ENCODE measurements at places on chromosomes 12 and 14.

DNA sequence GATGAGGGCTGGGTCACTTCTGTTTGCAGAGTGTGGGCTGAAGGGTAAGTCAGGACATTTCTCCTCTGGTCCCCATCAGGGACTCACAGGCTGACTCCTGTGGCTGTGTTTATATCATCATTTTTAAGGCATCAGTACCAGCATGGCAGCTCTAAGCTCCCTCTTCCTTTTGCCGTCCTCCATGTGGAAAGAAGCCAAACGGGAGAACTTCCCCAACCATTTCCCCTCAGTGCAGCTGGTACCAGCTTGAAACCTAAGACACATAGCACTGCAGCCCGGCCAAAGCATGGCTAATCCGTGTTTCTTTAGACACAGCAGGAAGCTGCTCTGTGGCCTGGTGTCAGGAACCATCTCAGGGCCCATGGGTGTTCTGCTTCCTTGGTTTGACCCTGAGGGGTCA, 31.9 kb upstream of the ATP2A2 start:
- no peak for DNase-seq

DNA sequence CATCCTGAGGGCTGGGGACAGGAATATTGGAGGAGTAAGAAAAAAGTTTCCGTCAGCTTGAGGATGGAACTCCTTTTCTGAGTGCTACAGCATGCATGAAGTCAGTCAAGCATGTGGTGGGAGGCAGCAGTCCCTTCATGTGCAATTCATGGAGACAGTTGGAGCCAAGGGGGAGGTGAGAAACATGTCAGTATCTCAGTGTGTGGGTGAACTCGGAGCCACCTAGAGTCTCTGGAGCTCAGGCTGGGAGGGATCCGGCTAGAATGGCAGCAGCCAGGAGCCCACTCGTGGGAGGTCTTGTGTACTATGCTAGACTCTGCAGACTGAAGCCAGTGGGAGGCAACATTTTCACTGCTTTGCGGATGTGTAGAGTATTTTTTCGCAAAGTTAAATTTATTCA, 60.3 kb downstream of the AVPR1A start:
- no peak for DNase-seq

- DNase-seq, result no peak
Observed at GRCh38 chr14:54489731-54490444, 1.1 kb upstream of the GMFB start.

DNA sequence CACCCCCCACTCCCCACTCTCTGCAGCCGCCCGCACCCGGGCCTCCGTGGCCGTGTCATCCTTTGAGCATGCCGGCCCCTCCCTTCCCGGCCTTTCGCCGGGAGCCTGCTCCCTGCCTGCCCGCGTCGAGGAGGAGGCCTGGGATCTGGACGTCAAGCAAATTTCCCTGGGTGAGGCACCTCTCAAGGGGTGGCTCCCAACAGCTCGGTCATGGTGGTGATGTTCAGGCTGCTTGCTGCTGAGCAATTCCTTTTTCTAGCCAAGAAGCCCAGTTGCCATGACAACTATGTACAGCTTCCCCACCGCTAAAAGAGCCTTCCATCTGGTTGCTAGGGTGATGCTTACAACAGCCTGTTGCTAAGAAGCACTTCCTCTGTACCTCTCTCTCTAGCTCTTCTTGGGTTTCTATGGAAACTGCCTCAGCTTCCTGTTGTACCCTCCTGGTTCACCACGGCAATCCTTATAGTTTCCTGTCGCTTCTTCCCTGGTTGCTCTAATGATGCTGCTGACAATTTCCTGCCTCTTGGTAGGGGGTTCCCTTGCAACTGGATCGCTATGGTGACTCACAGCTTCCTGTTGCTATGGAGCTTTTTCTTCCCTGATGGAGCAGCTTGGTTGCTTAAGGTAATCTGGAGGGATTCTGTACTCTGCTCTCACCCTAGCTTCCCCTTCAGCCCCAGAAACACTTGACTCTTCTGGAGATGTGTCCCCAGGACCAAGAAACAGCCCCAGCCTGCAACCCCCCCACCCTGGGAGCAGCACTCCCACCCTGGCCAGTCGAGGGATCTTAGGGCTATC, 11.0 kb downstream of the ZNF219 start:
- DNase-seq, result no peak

GRCh38 chr14:57736391-57736790, 129.5 kb downstream of the SLC35F4 start:
- DNase-seq, result no peak

DNA sequence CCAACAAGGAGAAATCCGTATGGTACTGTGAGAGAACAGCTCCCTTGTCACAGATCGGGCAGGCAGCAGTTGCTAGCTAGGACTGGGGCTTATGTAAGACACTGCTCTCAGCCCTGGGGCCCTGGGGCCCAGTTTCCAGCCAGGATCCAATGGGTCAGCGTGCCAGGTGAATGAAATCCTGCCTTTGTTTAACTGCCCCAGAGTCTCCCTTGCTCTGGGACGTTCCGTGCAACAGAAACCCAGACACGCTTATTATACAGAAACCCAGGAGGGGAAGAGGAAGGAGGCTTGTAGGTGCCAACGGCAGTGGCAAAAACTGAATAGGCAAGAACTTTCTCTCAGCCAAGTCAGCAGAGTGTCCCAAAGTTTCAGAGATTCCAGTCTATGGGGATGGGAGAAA, 110.6 kb downstream of the DIO2 start:
- no peak for DNase-seq

DNA sequence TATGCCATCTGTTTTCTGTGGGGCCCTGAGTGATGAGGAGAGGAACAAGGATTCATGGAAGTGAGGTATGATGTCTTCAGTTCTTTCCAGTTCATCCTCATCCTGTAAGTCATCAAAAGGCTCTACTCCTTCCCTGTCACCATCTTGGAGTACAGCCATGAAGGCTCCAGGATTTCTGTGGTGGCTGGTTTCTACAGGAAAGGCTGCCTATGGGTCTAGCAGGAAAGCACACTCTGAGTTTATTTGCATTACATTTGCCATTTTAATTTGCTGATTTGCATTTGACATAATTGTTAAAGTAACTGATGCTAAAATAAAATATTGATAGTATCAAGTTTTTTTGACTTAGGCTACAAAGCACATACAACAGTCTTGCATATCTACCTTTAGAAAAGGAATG, 11.2 kb downstream of the TTC6 start:
- DNase-seq, result no peak

GRCh38 chr12:52210186-52210924, 18.5 kb upstream of the KRT80 start:
- no peak for DNase-seq

GRCh38 chr14:68703093-68703492, 89.8 kb downstream of the ZFP36L1 start:
- DNase-seq, result no peak

DNA sequence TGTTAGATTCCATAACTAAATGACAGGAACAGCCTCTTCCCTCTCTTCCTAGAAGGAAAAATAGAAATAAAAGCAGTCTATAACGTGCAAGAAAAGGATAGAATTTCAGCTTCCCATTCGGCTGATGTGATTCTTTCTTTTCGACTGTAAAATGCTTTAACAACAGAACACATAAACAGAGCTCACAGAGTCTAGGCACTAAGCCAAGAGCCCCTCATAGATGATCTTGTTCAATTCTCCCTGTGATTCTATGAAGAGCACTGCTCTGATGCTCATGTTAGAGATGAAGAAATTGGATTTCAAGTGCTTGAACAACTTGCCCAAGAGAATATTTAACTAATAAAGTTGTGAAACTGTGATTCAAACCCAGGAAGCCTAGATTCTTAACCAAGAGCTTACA, 232.7 kb downstream of the RPAP3 start:
- no peak for DNase-seq

- DNase-seq, result no peak
Observed at GRCh38 chr14:75168586-75169335, 7.7 kb downstream of the TMED10 start.

- DNase-seq, result no peak
Observed at GRCh38 chr14:99539491-99539890, 58.3 kb downstream of the CCNK start.

DNA sequence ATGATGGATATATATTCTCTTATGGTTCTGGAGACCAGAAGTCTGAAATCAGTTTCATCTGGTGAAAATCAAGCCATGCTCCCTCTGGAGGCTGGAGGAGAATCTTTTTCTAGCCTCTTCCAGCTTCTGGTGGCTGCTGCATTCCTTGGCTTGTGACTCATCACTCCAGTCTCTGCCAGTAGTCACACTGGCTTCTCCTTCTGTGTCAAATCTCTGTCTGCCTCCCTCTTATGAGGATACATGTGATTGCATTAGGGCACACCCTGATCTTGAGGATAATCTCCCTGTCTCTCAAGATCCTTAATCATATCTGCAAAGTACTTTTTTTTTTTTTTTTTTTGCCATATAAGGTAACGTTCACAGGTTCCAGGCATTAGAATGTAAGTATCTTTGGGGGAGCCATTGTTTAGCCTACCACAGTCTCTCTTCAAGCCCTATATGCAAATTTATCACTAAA, 17.7 kb downstream of the DNAL1 start:
- peak; percentile 13 for DNase-seq
